ENCODE measurements at places on chromosomes 6 and 20.

DNA sequence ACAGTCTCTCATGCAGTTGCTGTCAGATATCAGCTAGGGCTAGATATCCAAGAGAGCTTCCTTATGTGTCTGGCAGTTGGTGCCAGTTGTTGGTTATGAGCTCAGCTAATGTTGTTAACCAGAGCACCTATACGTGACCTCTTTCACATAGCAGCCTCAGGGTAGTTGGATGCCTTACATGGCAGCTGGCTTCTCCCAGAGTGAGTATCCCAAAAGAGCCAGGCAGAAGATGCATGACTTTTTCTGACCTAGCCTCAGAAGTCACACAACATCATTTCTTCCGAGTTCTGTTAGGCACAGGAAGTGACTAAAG lies 175.7 kb downstream of the VEGFA start:
- no peak for DNase-seq

- no peak for DNase-seq
Measured at GRCh38 chr6:42923666-42924065, 5.6 kb upstream of the CNPY3 start.

DNA sequence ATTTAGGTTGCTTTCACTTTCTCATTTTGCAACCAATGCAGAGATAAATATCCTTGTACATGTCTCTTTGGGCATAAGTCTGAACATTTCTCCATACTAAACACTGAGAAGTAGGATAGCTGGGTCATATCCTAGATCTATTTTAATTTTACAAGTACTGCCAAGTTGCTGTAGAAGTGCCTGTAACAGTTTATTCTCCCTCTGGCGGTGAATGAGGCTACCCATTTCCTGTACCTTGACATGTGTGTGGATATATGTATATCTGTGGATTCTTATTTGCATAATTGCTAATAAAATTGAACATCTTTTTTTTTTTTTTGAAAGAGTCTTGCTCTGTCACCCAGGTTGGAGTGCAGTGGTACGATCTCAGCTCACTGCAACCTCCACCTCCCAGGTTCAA lies 48.0 kb upstream of the PNRC1 start:
- DNase-seq, result no peak

DNA sequence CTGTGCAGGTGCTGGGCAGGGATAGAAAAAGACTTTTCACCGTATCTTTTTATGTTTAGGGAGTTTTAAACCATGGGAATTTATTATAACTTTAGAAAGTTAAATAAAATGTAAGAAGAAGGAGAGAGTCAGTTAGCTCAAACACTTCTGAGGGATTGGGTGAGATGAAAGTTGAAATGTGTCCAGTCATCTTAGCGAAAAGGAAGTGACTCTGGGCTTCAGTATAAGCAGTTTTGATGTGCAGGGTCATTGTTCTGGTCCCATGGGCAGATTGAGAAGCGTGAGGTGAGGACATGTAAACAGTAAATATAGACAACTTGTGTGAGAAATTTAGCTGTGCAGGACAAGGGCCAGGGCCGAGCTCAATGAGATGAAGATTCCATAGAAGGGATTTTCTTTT lies 66.9 kb downstream of the TOX2 start:
- DNase-seq, result no peak

GRCh38 chr20:46362921-46363867 lies 43.2 kb downstream of the ELMO2 start:
- no peak for DNase-seq

DNA sequence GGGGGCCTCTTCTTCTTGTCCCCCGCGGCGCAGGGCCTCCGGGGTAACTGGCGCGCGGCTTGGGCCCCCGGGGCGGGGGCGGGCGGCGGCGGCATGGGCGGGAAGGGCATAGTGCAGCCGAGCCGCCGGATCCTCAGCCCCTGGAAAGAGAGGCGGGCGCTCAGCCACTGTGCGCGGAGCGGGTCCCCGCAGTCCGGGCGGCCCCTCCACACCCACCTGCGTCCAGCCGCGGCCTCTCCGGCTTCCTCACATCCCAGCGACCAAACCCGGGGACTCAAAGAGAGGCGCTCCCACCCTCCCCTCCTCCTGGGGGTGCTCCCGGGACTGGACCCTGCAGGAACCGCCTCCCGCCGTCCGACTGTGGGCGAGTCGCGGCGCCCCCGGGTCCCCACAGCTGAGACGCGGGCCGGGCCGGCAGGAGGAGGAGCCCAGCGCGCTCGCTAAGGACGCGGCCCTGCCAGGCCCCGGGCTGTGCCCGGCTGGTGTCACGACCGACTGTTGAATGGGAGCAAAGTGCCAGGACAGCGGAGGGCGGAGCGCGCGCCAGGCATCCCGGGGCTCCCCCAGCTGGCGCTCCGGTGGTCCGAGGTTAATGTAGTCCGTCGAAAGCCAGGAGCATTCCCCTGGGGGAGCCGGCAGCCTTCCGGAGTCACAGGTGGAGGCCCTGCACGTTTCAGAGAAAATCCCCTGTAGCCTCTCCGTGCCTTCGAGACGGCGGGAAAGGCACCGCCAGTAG lies at the start of gene PRR18:
TSS of gene PRR18 (minus strand) at position 360 of the 736 bp plus-strand sequence. CDS start at position 110, 250 bp downstream.
- DNase-seq, result peak; percentile 45

DNA sequence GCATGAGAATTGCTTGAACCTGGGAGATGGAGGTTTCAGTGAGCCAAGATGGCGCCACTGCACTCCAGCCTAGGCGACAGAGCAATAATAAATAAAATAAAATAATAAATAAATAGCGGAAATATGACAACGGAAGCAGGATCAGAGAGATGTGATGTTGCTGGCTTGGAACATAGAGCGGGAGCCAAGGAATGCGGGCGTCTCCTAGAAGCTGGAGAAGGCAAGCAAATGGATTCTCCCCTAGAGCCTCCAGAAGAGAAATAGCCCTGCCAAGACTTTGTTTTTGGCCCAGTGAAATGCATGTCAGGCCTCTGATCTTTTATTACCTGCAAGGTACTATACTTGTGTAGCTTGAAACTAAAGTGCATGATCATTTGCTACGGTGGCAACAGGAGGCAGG lies 12.4 kb downstream of the KIAA1755 start:
- DNase-seq, result no peak

DNA sequence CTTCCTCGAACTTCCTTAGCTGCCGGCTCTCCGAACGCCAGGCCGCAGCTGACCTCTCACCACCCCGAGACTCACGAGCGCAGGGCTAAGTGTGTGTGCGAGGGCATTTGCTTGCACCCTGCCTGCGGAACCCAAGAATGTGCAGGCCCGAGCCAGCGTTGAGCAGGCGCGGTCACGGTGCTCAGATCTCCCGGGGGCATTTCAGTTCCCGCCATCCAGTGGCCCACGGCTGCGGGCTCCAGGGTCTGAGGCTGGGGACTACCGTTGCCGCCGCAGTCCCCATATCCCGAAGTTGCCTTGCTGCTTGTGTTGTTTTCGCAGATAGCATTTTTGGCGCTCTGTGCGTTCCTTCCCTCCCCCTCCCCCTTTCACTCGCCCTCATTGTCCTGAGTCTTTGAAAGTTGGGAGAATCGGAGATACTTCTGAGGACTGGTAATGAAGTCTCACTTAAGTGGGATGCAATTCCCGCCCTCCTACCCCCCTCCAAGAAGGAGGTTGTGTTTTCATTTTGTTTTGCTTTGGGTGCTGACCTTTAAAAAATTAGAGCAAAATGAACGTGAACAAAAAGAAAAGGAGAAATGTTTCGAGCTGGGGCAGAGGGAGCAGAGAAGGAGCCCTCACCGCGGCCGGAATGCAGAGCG lies 1.7 kb downstream of the NR2E1 start:
- no peak for DNase-seq

- DNase-seq, result no peak
Measured at GRCh38 chr20:46580613-46581205, 30.3 kb upstream of the OCSTAMP start.

GRCh38 chr20:50792708-50793574 lies 1.9 kb upstream of the BCAS4 start:
- no peak for DNase-seq

All from HuH-7 (cell line).